ENCODE measurements at places on chromosomes 12 and 14.

DNA sequence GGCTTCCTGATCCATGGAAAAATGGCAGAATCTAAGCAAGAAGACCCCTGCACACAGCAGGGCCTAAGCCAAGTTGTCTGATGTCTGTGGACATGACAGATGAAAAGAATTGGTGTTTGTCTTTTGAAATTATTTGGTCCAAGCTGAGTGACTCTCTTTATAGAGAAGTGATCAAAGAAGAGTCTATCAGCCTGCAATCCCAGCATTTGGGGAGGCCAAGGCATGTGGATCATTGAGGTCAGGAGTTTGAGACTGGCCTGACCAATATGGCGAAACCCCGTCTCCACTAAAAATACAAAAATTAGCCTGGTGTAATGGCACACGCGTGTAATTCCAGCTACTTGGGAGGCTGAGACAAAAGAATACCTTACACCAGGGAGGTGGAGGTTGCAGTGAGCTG lies 64.8 kb upstream of the TUNAR start:
- DNase-seq: no peak

DNA sequence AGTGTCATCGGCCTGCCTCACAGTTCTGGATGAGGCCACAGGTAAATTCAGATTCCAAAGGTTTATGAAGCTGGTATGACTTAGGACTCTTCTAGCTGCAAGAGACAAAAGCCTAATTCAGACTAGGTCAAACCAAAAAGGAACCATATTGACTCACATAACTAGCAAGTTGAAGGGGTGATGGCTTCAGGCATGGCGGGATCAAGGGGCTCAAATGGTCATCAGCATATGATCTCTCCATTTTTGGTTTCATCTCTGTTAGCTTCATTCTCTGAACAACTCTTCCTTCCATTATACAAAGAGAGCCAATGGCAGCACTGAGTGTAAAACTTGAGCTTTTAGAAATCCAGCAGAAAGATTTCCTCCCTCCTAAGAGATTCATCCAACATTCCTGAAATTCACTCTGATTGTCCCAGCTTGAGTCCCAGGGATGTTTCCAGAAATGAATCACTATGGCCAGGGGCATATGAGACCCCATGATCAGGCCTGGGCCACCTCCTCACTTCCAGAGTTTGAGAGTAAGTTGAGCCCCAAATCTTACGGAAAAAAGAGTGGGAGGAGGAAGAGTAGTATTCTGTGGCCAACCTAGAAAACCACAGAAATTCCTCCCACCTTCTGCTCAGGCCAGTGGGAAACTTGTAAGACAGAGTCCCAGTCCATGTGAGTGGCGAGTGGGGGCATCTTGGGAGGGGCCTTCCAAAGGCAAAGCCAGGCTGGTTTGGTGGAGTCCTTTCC lies 2.0 kb upstream of the MAP1LC3B2 start:
- no peak for DNase-seq

GRCh38 chr14:24436355-24437019 lies 6.1 kb downstream of the SDR39U1 start:
- DNase-seq: no peak

DNA sequence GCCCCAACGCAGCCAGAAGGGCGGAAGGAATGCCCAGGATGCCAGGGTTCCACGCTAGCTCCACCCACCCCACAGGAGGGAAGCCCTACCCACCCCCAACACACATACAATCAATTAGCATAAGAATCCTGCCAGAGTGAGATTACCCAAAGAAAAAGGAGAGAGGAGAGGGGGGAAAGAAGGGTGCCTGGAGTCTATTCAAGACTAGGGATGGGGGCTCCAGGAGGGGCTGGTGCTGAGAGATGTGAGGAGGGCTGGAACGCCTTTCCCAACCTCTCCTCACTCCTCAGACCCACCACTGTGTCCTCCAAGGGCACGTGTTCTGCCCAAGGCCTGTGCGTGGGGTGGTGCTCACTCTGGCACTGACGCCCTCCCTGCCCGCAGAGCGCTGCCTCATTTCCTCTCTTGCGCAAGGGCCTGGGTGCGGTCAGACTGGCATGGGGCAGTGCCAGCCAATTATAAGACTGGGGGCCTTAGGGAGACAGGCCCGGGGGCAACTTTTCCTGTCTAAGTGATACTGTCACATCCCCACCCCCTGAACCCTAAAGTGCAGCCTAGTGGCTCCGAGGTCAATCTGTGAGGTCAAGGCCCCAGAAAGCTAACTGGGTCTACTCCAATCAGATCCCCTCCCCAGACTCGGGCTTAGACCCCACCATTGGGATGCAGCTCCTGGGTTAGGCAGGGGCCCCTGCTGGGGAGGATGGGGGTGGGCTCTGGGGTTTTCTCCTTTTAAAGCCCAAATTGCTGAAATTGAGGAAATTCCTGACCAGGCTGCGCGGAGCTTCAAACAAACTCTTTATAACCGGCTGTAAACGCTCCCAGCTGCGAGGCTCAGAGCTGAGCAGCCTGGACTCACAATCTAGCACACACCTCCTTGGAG lies 10.2 kb upstream of the ITGB7 start:
- DNase-seq: no peak

DNA sequence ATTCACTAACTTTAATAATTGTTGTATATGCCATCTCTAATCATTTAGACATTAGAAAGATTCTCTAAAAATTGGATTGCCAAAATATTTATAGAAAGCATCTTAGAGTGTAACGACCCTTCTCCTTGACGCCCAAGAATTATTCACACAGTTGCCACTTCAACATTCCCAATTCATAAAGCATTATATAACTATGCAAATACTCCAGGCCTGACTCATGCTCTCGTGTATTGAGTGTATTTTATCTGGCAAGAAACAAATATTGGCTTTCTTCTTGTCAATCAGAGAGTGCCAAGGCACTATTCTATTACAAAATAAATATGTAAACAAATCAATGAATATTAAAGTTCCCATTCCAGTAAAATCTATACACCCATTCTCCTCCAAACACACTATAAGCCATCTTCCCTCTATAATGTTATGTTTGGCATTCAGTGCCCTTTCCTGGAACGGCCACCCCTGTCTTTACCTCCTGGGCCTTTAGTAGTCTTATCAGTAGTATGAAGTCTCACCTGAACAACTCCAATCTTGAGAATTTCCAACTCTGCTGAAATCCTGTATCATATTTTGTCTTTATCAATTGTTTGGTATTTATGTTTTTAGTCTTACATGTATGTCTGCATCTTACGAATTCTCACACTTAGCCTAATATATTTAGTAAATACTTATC lies 182.6 kb downstream of the PIK3C2G start:
- no peak for DNase-seq

- DNase-seq: no peak
Measured at GRCh38 chr12:92938018-92938417, 8.9 kb upstream of the EEA1 start.

DNA sequence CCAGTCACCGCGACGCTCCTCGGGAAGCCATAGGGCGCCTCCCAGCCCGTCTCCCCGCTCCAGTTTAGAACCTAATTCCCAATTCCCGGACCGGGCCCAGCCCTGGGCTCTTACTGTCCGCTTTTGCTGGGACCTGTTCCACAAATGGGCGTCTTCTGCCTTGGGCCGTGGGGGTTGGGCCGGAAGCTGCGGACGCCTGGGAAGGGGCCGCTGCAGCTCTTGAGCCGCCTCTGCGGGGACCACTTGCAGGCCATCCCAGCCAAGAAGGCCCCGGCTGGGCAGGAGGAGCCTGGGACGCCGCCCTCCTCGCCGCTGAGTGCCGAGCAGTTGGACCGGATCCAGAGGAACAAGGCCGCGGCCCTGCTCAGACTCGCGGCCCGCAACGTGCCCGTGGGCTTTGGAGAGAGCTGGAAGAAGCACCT lies 797 bp downstream of the UNG start:
- DNase-seq: no peak

- DNase-seq: no peak
Measured at GRCh38 chr12:30961030-30961429, 34.5 kb downstream of the TSPAN11 start.

GRCh38 chr12:73656375-73656774 lies 881.3 kb upstream of the ATXN7L3B start:
- DNase-seq: no peak

- no peak for DNase-seq
Measured at GRCh38 chr14:99819514-99819913, 26.3 kb downstream of the EML1 start.

- DNase-seq: no peak
Measured at GRCh38 chr14:39614297-39614923, 182.2 kb upstream of the FBXO33 start.

- DNase-seq: no peak
Measured at GRCh38 chr12:1353451-1353850, 240.9 kb downstream of the FBXL14 start.

All from stimulated activated CD4-positive, alpha-beta T cell treated with anti-CD3 and anti-CD28 coated beads, Interleukin-1b, Interleukin-23, amount 100 ng/mL, for 4 hours (primary cell).